ENCODE measurements at places on chromosomes 7 and 10.

GRCh38 chr10:59033622-59034021 lies 142.8 kb upstream of the PHYHIPL start:
- no peak for DNase-seq

DNA sequence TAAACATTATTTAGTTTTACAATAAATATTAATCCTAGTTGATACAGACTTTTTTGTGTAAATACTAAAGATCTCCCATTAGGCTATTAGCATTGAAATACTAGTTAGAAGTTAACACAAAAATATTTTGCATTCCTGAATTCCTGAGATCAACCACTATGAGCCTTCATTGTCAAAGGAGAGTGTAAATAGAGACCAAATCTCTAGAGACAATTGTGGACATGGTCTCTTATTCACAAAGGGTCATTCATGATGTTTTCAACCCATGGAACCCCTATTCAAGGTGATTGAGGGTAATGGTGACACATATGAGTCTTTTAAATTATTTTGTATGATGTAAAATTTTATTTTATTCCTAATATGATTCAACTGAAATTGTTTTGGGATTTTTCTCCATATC lies 1454.8 kb upstream of the LRRTM3 start:
- DNase-seq, result no peak

DNA sequence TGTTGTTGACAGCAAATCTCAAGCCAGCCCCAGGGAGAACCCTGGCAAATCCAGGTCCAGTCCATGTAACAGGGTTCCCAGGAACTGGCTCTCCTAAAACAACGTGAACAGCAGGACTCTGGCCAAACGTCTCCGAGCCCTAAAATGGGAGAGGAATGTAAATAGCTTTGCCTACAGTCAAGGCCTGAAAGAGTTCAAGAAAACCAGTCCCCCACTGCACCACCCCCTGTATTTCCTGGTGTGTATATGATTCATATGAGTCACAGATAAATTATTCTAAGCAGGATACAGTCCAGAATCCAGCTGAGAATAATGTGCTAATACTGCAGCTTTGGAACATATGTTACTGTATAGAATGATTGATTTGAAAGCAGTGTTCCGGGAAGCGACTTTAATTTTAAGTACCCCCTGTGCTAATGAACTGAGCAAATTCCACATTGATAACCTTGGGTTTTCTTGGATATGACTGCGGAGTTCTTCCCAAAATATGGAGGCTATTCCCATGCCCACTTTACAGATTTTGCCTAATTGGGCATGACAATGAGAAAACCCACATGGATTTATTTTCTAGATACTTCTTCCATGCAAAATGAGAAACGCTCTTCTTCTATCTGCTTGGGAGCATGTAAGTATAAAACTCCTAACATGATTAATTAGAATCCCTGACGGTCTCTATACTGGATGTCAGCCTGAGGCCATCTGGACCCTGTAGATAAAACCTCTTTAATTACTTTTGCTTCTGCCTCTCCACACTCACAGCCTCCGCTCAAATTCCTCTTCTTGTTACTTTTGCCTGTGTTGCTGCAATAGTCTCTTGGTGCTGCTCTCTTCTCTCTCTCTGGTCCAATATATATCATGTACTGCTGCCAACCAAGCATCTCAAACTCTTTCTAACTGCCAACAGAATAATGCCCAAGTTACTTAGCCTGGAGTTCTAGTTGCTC lies 50.2 kb downstream of the LAMB4 start:
- DNase-seq, result no peak

- no peak for DNase-seq
These were observed 212.6 kb upstream of the HABP2 start for GRCh38 chr10:113340282-113340681.

GRCh38 chr10:58867683-58868082 lies 308.8 kb upstream of the PHYHIPL start:
- DNase-seq, result no peak

All from stimulated activated CD4-positive, alpha-beta T cell treated with anti-CD3 and anti-CD28 coated beads, Interleukin-4, amount 100 ng/mL, for 24 hours (primary cell).